ENCODE measurements at places on chromosomes 2 and 18.

DNA sequence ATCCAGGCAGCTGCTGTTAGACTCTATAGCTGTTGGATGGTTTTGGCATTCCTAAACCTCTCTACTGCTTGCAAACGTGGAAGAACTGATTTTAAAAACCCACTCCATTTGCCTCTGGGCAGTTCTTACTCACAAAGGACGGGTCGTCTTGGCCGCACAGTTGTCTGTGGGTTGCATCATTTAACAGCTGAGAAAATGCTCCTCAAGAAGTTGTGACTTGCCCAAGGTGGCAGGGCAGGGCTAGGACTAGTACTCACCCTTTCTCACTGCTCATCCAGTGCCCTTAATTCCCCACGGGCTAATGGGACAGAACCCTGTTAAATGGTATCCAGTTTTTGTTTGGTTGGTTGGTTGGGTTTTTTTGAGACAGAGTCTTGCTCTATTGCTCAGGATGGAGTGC is 997 bp upstream of the DRC1 start:
- no peak for DNase-seq

GRCh38 chr2:157785200-157785599 is 90.9 kb downstream of the ACVR1 start:
- no peak for DNase-seq

DNA sequence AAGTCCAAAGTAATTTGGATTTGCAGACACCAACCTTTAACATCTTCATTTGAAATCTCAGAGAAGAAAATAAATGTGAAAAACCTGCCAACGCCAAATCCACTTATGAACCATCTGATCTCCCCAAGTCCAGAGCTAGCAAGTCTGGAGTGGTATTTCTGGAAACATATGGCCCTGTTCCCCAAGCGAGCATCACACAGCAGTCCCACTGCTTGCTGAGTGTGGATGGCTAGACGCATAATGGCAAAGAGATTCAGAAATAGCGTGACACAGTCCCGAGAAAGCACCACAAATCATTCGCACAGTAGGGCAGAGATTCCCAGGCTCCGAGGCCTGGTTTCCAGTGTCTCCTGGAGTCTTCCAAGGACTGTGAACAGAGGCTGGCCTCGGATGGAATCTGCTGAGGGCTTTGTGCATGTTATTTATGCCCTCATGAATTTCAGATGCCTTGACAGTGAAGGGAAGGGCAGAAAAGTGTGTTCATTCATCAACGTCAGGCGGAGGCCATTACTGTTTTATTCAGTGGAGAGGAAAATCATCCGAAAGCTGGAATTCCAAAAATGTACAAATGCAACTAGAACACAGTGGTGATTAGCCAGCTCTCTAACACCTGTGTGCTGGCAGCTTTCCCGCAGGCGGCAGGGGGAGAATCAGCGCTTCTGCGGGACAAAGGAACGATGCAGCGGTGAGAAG is 417.0 kb downstream of the EIPR1 start:
- no peak for DNase-seq

DNA sequence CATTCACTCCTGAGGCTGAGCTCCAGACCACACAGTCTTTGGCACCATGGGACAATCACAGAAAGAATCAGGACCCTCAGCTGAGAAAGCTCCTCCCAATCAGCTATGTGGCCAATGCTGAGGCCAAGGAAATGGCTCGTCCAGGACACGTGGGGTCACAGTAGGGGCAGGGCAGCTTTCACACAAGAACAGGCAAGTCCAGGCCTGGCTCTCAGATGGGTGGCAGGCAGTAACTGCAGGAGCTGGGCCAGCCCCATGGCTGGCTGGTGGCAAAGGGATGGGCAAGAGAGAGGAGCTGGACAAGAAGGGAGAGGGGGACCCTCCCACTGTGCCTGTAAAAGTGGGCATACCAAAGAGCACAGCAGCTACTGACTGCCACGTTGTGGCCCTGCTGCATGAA is 12.2 kb upstream of the EDAR start:
- DNase-seq = no peak

GRCh38 chr2:181380581-181380980 is 76.6 kb upstream of the ITGA4 start:
- DNase-seq = no peak

DNA sequence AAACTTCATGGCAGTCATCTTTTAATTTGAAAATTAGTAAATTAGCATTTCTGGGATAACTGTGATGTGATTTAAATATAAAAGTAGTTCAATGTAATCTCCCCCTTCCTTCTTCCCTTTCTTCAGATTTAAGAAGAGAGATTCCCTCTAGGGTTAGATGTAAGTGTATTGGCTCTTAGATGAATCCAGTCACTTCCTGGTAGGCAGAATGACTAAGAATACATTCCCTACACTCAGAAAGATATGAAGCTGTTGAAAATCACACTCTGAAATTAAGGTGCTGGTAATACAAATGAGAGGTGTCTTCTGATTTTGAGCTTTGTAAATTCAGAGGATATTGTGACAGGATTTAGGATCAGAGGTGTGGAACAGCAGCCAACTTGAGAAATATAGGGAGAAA is 71.6 kb downstream of the TDRD15 start:
- DNase-seq = no peak

DNA sequence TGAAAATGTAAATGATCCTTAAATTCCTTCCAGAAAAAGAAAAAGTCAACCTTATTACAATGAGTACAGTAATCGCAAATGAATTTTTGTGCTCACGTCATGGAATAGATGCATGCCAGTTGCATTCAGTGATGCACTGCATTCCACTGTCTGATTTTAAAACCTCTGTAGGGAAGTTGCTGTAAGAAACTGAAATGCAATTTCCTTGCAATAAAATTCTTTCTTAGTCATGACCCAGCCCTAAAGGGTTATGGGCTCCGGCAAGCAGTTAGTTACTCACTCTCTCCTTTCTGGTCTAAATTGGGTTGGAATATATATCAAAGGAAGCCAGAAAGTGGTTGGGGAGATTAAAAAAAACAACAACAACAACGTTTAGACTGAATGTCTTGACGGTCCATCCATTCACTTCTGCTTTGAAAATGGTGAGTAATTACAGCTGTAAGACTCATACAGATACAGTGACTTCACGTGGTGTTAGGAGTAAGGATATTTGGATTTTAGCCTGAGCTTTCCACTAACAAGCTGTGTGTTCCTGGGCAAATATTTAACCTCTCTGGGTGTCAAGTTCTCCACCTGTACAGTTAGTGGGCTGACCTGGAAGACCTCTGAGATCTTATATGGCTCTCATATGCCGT is 8.6 kb upstream of the RND3 start:
- no peak for DNase-seq

- DNase-seq = no peak
These were observed 313.5 kb downstream of the RPRM start for GRCh38 chr2:153165021-153165420.

DNA sequence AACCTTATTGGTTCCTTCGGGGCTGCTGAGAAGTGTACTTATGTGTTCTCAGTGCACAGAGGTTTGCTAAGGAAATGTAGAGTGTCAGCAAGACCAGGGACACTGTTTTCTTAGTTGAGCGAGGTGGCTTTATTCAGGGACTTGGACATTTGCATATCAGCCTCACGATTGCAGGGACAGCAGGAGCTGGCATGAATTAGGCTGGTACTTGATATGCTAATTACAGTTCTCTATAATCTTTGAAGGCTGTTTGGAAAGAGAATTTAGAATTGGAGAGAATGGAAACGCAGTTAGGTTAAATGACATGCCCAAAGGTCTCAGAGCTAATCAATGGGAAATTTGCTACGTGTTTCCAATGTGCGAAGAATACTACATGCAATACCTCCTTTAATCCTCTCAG is 18.7 kb upstream of the MTCL1 start:
- no peak for DNase-seq

DNA sequence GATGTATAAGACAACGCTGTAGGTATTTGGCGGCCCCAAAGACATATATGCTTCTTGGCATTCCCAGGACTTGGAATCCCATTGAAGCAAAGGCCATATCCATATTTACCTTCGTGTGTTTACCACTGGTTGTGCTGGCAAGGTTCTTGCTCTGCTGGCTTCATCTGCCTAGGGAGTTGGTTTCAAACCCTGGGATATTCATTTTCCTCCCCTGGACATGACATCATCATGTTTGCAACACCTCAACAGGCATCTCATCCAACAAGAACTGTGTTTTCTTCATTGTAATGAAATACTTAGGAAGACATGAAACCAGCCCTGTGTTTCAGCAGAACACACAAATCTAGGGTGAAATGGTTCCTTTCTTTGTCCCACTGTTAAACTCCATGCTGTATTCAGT is 77.9 kb upstream of the PHLPP1 start:
- no peak for DNase-seq

DNA sequence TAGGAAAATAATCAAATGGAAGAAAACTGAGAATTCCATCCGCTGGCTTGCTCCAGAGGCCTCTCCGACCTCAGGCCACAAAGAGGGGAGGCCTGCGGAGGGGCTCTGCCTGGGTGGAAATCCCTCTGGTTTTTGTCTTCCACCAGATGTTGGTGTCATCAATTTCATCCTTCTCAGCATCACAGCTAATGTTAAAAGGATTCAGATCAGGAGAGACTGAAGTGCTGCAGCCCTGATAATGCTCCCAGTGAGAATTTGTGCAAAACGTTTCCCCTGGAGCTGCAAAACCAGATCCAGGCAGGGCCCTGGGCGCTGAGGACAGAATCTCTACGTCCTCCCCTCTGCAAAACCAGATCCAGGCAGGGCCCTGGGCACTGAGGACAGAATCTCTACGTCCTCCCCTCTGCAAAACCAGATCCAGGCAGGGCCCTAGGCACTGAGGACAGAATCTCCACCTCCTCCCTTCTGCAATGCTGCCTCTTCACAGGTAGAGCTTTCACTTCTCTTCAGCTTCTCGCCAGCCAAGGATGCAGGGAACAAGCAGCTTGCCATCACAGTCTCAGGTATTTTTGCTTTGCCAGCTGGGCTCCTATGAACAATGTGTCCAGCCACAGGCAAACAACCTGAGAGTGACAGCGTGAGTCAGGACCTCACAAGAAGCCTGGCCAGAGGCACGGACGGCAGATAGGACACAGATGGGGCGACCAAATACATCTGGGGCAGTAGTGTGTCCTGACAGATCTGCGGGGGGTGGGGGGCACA is 81.2 kb downstream of the TMEM18 start:
- no peak for DNase-seq

- DNase-seq = no peak
These were observed 59.3 kb downstream of the LRRFIP1 start for GRCh38 chr2:237686659-237687136.

DNA sequence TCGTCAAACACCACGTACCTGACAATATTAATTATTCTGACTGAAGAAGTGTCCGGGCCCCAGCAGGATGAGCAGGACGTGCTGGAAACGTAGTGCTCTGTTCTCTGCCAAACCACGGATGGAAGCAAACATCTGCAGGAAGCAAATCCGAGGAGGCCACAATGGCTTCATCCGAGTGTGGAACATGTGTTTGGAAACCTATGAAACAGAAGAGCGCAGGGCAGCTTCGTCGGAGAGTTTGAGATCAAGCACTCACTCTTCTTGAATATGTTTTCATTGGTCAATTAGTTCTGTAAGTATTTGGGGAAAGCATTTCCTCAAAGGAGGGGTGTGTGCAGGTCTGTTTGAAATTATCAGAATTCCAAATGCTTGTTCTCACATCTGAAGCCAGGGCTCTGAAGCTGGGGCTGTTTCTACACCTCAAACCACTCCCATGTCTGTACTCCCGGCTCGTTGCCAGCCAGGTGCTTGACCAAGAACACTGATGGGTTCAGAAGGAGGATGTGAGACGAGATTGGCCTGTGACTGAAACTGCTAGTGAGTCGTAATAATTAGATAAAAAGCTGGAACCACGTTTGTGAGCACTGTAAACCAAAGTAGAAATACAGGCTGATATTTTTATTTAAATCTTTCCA is 356.6 kb upstream of the SALL3 start:
- no peak for DNase-seq

DNA sequence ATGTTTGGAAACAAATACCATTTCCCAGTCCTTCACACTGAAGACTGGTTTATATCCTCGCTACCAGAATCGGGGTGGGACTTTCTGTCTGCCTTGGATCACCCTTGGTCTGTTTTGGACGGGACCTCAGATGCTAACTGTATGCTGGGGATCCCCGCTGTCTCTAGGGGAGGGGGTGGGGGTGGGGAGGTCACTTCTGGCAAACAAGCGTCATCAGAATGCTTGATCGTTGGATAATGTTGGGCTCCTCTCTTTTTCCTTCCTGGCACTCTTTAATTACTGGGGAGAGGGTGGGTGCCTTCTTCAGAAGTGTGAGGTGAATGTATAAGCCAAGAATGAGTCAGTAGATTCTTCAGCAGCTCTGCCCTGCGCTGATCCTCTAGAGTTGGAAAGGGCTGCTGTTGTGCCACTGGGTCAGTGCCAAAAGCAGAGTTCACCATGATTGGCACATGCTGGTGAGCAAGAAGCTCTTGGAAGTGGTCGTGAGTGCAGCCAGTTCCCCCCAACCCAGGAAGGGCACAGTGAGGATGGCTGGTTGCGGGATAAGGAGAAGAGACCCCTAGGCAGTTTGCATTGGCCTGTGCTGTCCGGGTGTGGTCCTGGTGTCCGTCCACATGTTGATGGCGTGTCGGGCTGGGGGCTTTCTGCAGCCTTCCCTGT is 32.2 kb downstream of the DGKD start:
- DNase-seq = no peak

DNA sequence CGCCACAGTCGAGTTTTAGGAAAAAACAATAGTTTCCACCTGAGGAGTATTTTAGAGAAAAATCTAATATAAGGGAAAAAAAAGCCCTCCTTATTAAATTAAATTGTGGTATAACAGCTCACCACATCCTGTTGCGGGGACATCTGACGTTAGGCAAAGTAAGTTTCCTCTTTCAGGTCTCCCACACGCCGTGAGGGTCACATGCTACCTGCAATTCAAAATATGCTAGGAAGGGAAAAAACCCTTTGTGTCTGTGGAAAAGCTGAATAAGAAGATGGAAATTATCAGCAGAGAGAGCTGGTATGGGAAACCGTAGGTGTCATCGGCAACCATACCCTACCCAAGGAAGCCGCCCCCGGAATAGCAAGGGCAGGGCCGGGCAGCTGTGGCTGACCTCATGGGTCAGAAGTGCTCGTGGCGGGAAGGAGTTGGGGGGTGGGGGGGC is 128.0 kb downstream of the NFATC1 start:
- peak; percentile 79 for DNase-seq

- no peak for DNase-seq
These were observed 10.6 kb downstream of the MYO1B start for GRCh38 chr2:191255756-191256312.

DNA sequence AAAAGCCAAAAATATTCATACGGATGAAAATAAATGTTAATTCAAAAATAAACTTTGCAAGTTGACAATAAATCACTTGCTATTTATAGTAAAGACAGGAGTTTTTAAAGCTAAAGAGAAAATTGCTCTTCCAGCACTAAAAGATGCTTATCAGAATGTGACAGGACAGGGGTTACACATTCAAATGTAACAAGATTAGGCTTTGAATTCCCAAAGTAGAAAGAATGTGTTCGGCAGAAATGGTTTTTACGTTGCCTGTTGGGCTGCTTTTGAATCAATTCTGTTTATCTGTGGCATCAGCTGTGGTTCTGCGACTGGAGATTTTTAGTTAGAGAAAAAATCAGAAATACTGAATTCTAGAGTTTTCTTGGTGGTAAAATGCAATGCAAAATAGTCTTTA is 669.4 kb downstream of the CPS1 start:
- DNase-seq = no peak

- no peak for DNase-seq
These were observed 33.8 kb upstream of the RASGRP3 start for GRCh38 chr2:33442528-33443079.

All from GM13977 (cell line).